Liver (tissue), 10 donors: ENCODE measurements at places on chromosomes 3 and 15. TPM values are rescaled to one million over a fixed set of nuclear protein-coding genes. Genes with fewer than 3 reads are reported as not detected.

Gene DPPA2
- total RNA-seq = not detected

Gene SORD
- total RNA-seq = 165 TPM

Gene RTP1
- not detected for total RNA-seq

Gene AGBL1
- not detected for total RNA-seq

GRCh38 chr3:32411442-32411841 is 19.8 kb downstream of the CMTM7 start:
- H3K36me3 ChIP-seq = no peaks in the 10 kb centered on the region
- no peak overlapping the region for H3K4me3 ChIP-seq
- H3K27ac ChIP-seq = no peak overlapping the region

DNA sequence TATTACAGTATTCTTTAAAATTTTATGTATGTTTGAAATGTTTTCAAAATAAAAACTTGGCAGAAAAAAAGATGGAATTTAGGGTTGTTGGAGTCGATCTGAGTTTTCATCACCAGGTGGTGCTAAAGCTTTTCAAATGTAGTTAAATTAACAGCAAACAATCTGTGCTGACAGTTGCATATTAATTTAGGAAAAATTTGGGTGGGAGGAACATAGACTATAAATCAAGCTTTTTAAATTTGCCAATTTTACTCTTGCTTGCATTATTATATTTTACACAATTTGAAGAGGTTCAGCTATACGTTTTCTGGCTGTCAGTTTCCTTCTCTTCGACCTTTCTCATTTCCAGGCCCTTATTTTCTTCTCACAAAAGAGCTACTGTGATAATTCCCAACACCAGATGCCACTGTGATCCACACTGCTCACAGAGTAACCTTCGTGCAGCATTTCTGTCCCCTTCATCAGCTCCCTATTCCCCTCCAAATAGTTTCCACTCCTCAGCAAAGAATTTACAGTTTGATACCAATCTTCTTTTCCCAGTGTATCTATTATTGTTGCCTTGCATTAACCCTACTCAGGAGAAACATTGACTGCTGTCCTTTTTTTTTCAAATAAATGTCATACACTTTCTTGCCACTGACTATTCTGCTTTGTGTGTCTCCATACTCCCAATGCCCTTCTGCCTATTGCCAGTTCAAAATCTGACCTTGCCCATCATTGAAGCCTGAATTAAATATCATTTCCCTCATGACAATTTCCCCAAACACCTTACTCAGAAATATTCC is 53.4 kb upstream of the EIF5A2 start:
- no peak overlapping the region for H3K4me3 ChIP-seq
- no peaks in the 10 kb centered on the region for H3K27me3 ChIP-seq
- H3K4me1 ChIP-seq = peaks cover 5% of the 10 kb centered on the region

GRCh38 chr3:10518506-10519150 is 13.2 kb upstream of the ATP2B2 start:
- H3K27ac ChIP-seq = no peak overlapping the region
- H3K4me1 ChIP-seq = peaks cover 16% of the 10 kb centered on the region
- H3K4me3 ChIP-seq = no peak overlapping the region
- peak; percentile 27 for DNase-seq
- no peaks in the 10 kb centered on the region for H3K27me3 ChIP-seq

- H3K36me3 ChIP-seq = no peaks in the 10 kb centered on the region
- no peaks in the 10 kb centered on the region for H3K4me1 ChIP-seq
- no peaks in the 10 kb centered on the region for H3K27me3 ChIP-seq
- H3K27ac ChIP-seq = no peak overlapping the region
- no peak overlapping the region for H3K4me3 ChIP-seq
- DNase-seq = no peak
These were observed 683.5 kb downstream of the NTRK3 start for GRCh38 chr15:87573039-87573438.

DNA sequence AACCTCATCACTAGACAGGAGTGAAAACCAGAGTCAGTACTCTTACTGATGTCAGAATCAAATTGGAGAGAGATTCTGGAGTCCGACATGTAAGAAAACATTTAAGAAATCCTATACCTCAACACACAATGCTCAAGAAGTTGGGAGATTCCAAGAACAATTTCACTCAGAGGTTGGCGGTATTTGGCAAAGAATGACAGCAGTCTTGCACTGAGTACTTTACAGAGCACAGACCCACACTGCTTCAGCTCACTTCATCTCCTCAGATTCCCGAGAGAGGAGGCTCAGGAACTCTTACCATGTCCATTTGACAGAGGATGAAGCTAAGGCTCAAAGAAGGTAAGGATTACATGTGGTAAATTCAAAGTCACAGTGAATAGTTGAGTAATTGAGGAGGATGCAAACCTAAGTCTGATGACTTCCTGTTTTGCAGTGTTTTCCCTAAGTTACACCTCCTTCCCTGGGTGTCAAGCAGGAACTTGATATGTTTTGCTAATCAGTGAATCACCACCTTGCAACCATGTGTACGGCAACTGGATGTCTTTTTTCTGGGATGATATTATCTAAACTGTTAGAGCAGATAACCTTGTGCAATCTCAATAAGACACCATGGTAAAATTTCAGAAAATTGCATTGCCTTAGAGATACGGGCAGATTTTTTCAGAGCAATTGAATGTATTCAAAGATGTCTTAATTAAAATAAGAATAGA is 61.3 kb upstream of the MME start:
- no peak overlapping the region for H3K27ac ChIP-seq
- H3K4me3 ChIP-seq = no peak overlapping the region
- no peak for DNase-seq
- H3K36me3 ChIP-seq = no peaks in the 10 kb centered on the region
- H3K4me1 ChIP-seq = no peaks in the 10 kb centered on the region

GRCh38 chr15:60737217-60737616 is 258.3 kb upstream of the ICE2 start:
- no peak overlapping the region for H3K27ac ChIP-seq
- no peak overlapping the region for H3K4me3 ChIP-seq
- no peaks in the 10 kb centered on the region for H3K27me3 ChIP-seq
- H3K4me1 ChIP-seq = peaks cover 29% of the 10 kb centered on the region

DNA sequence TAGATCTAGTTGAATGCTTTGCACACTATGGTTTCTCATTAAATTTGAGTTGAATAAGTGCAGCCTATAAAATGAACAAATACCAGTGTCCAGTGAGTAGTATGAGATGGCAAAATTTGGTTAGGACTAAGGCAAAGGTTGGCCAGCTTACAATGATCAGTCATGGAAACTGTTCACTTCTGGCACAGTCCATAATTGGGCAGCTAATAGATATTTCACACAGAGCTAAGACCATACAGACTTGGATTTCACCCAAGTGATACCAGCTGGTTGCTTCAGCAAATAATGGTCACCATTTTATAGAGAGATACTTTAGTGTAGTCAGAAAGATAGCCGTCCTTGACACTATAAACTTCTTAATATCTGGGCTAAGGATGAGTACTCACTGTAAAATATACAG is 15.7 kb downstream of the GAP43 start:
- no peak for DNase-seq
- H3K4me1 ChIP-seq = no peaks in the 10 kb centered on the region
- no peak overlapping the region for H3K27ac ChIP-seq
- H3K27me3 ChIP-seq = no peaks in the 10 kb centered on the region
- H3K4me3 ChIP-seq = no peak overlapping the region
- no peaks in the 10 kb centered on the region for H3K36me3 ChIP-seq

DNA sequence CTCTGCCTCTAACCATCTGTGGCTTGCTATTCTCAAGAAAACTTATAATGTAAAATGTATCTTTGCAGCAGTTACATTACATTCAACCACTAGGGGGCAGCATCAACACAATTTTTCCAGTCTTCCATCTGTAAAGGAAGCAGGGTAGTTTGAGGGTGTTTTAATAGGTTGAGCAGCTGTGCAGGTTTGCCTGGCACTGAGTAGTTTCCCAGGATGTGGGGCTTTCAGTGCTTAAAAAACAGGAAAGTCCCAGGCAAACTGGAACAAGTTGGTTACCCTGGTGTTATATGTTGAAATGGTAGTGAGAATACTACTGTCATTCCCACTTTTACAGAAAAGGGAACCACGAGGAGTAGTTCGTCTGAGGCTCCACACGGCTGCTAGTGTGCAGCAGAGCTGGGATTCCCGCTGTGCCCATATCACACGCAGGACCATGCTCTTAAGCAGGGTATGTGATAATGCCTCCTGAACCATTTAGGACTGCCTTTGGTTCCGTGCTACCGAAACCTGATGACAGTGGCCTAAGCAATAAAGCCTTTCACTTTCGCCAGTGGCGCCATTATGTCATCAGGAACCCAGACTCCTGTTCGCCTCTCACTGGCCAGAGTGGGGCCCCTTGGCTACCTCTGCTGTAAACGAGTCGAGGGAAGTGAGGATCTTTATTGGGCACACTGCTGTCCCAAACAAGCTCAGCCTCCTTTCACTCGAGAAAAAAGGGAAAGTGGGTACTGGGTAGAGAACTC is 64.7 kb upstream of the ZBTB38 start:
- no peaks in the 10 kb centered on the region for H3K27me3 ChIP-seq
- no peaks in the 10 kb centered on the region for H3K4me1 ChIP-seq
- H3K27ac ChIP-seq = no peak overlapping the region

- peak; percentile 37 for DNase-seq
- peaks cover 11% of the 10 kb centered on the region for H3K4me1 ChIP-seq
- H3K4me3 ChIP-seq = peak within 1 kb of the TSS; percentile 83
- H3K27me3 ChIP-seq = no peaks in the 10 kb centered on the region
- peak within 1 kb of the TSS; percentile 80 for H3K27ac ChIP-seq
These were observed at the start of gene MGLL for GRCh38 chr3:127822041-127822681. Gene MGLL, minus strand, starts transcription at chr3:127822515. Its CDS starts 197 bp downstream, at chr3:127822318.

DNA sequence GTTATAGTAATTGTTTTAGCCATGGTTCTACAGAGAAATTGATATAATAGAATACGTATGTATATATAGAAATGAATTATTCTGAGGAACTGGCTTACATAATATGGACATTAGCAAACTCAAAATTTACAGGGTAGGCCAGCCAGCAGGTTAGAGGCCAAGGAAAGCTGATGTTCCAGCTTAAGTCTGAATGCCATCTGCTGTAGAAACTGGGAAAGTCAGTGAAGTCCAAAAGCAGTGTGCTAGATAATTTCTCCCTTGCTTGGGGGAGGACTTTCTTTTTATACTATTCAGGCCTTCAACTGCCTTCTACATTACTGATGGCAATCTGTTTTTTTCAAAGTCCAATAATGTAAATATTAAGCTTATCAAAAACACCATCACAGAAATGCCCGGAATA is 1174.7 kb downstream of the ZPLD1 start:
- H3K36me3 ChIP-seq = no peaks in the 10 kb centered on the region

DNA sequence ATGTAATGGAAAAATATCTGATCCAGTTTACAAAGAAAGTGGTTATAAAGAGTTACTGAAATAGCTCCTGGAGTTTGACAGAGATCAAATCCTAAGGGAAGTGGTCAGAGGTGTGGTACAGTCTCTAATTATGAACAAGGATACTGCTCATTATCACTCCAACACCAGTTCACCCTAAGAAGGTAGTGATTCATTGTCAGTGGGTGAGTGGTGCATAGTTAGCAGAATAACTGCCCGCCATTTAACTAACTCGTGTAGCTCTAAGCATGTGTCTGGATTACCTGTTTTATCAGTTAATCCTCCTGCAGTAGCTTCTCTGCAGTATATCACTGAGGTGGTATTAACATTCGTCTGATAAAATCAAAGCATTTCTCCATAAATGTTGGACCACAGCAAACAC is 700.1 kb downstream of the NLGN1 start:
- no peak for DNase-seq
- no peaks in the 10 kb centered on the region for H3K4me1 ChIP-seq
- H3K27ac ChIP-seq = no peak overlapping the region
- no peak overlapping the region for H3K4me3 ChIP-seq

GRCh38 chr3:17013050-17013449 is 128.3 kb downstream of the PLCL2 start:
- peaks cover 4% of the 10 kb centered on the region for H3K4me1 ChIP-seq
- no peak overlapping the region for H3K4me3 ChIP-seq
- H3K27ac ChIP-seq = no peak overlapping the region
- peaks cover 4% of the 10 kb centered on the region for H3K36me3 ChIP-seq

GRCh38 chr3:38816026-38816425 is at the start of gene SCN10A:
Gene SCN10A, minus strand, starts transcription at chr3:38816217. Its CDS starts 22,207 bp downstream, at chr3:38794010.
- no peak within 1 kb of the TSS for H3K27ac ChIP-seq
- no peak within 1 kb of the TSS for H3K4me3 ChIP-seq
- H3K4me1 ChIP-seq = no peaks in the 10 kb centered on the region
- DNase-seq = no peak

DNA sequence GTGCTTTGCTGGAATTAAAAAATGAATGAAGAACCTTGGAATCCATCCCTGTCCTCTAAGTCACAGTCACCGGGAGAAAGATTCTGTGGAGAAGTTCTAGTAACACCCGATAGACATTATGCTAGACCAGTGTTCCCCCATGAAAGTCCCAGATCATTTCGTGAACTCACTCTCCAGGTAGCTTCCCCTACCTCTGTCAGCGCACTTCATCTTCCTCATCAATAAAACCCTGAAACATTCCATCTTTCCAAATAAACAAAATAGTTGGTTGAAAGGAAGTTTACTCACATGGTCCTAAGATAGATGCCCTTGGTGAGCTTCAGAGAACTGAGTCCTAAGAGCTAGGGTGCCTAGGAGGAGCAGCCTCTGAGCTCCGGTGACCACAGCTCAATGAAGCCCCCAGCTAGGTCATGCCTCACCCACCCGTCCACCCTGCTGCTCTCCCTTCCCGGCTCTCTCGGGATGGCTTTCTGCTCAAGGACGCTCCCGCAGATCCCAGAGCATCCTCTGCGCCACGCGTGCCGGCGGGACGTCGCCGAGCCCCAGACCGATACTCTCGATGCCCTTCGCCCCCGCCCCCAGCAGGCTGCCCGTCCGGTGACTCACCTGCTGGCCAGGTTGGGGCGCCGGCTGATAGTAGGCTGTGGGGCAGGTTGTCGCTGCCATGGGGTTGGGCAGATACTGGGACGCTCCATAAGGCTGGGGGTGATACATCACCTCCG is 776 bp downstream of the VGLL3 start:
- no peaks in the 10 kb centered on the region for H3K36me3 ChIP-seq
- H3K27ac ChIP-seq = no peak overlapping the region
- H3K27me3 ChIP-seq = no peaks in the 10 kb centered on the region
- DNase-seq = no peak
- H3K4me3 ChIP-seq = no peak overlapping the region
